ENCODE measurements at places on chromosomes 13 and 19.

- peak; percentile 48 for DNase-seq
Measured at GRCh38 chr19:16571822-16572331, 338 bp downstream of the SLC35E1 start.

GRCh38 chr13:114258589-114258988 lies 22.8 kb upstream of the UPF3A start:
- DNase-seq, result no peak

DNA sequence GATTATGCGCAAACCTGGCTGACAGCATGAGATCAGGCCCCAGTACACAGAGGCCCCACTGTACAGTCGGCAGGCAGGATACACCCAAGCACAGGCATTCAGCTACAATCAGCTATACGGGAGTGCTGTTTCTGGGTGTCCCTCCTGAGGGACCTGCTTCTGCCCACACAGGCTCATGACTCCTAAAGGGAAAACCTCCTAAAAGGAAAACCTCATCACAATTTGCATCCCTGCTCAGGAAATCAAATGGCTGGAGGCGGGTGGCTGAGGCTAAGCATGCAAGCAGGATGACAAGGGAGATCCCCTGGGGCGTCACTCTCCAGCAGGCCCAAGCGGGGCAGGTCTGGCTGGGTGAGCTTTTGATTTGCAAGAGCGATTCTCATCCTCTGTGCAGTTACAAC lies 99.8 kb downstream of the CRYL1 start:
- no peak for DNase-seq

- peak; percentile 27 for DNase-seq
Measured at GRCh38 chr13:75760131-75761021, 124.2 kb downstream of the LMO7 start.

GRCh38 chr19:1063030-1063908 lies 3.7 kb upstream of the ARHGAP45 start:
- DNase-seq, result peak; percentile 78

GRCh38 chr13:97108530-97108900 lies 113.6 kb upstream of the MBNL2 start:
- no peak for DNase-seq

GRCh38 chr19:58356766-58357480 lies 3.6 kb upstream of the A1BG start:
- no peak for DNase-seq

GRCh38 chr13:97021241-97021640 lies 27.0 kb upstream of the OXGR1 start:
- DNase-seq, result no peak

DNA sequence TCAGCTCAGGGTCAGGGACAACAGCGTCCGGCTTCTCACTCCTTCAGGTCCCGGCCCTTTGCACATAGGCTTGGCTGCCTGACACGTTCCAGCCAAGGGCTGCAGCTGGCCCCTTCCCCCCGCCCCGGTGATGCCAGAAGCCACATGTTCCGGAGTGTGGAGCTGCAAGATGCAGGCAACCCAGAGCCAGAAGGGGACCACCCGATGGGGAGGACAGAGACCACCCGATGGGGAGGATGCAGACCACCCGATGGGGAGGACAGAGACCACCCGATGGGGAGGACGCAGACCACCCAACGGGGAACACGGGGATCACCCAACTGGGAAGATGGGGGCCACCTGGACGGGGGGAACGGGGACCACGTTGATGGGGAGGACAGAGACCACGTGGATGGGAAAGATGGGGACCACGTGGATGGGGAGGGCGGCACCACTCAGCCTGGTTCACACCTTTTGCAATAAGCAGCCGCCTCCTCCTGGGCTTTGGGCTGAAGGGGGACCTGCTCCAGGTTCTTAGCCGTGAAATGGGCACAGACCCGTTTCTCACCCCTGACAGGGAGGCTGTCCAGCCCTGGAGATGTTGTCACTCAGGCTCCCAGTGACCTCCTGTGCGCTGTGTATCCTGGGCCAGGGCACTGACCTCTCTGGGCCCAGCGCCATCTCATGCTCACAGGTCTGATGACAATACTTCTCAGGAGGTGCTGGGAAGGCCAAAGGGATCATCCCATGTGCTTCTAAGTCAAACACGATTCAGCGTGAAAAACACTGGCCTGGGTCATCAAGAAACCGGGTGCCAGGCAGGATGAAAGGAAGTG lies 34.5 kb downstream of the C13orf46 start:
- DNase-seq, result no peak

DNA sequence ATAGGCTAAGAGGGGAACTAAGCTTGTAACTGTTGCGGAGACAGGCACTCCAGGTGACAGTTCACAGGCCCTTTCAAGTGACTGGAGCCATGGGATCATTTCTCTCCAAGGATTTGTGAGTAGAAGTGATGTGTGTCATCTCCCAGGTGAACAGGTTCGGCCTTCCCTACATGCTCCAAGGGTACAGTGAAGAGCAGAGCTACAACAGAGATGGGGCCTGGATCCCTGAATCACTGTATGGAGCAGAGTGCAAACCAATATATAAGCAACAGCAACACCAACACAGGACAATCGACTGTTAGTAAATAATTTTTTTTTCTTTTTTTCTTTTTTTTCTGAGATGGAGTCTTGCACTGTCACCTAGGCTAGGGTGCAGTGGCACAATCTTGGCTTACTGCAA lies 15.0 kb downstream of the ZSCAN18 start:
- no peak for DNase-seq

GRCh38 chr13:81171065-81171647 lies 830.2 kb upstream of the SPRY2 start:
- DNase-seq, result no peak

DNA sequence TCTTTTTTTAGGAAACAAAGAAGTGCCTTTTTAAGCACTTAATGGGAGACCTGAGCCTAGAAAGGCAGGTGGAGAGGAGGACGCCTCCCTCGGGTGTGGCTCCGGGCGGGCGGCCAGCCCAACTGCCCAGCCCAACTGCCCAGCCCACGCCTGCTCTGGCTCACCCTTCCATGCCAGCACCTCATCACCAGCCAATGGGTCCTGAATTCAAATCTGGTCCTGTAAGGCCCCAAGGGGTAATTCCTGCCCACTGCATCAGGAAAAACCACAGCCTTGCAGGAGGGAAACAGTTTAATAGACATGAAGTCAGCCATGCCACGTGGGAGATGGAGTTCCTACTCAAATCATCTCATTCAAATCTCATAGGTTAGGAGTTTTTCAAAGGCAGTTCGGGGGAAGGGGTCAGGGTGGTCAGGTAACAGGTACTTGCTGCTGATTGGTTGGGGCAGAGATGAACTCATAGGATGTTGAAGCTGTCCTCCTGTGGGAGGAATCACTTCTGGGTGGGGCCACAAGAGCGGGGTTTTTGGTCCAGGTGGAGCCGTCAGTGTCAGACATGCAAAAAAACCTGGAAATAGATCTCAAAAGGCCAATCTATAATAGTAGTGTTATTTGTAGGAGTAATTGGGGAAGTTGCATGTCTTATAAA lies 64.9 kb downstream of the HSPH1 start:
- no peak for DNase-seq

DNA sequence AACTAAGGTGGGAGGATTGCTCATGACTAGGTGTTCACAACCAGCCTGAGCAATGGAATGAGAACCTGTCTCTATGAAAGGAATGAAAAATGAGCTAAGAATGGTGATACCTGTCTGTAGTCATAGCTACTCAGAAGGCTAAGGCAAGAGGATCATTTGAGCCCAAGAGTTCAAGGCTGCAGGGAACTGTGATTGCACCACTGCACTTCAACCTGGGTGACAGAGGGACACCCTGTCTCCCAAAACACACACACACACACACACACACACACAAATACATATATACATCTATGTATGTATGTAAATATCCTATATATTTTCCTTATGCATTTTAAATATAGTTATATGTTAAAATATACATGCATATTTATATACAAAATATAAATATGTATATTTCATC lies 7.4 kb upstream of the ZNF433 start:
- no peak for DNase-seq

- DNase-seq, result no peak
Measured at GRCh38 chr19:53422551-53422950, 9.2 kb upstream of the ZNF761 start.

- no peak for DNase-seq
Measured at GRCh38 chr13:73248711-73249580, 190.1 kb downstream of the KLF5 start.

DNA sequence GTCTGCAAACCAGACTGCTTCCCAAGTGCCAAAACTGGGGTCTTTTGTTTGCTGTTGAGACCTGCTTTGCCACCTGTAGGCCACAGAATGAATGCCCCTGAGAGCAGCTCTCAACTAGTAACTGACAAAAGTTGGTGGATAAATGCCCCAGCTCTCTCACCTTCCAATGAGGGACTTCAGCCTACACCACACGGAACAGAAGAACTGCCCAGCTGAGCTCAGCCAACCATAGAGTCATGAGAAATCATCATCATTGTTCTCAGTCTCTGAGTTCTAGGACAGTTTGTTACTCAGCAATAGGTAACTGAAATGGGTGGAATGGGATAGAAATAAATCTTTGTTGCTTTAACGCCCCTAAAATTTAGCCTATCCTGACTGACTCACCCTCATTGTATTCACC lies 59.1 kb upstream of the MRI1 start:
- DNase-seq, result no peak

- DNase-seq, result no peak
Measured at GRCh38 chr13:94712812-94713560, 641 bp upstream of the SOX21 start.

GRCh38 chr13:78084401-78084800 lies 165.8 kb upstream of the EDNRB start:
- no peak for DNase-seq

GRCh38 chr13:112943309-112944125 lies 25.5 kb upstream of the MCF2L start:
- peak; percentile 7 for DNase-seq

DNA sequence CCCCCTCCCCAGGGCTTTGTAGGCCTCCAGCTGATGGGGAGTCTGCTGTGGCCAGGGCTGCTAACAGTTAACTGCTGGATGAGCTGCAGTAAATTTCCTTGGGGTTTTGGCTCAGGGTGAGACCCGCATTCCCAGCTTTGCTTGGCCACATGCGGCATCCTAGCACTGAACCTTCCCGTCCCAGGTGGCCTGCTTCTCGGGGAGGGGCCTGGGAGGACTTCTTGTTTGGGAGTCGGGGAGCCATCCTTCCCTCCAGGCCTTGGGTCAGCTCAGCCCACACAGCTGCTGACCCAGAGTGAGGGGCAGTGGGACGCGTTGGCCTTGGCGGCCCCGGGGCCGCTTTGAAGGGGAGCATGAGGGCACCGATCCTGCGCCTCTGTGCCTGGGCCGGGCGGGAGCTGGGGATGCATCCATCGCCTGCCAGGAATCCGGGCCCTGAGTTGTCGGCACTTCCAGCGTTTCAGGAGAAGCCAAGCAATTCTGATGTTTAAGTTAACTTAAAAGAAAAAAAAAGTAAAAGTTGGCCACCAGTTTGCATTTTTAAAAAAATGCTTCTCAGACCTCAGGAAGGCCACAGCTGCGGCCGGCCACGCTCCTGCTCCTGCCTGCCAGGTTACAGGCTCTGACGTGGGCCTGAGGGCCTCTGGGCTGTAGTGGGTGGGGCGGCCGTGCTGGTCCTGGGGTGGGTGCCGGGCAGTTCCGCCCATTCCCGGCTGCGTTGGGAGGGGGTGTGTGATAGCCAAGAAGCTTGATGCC lies 27.7 kb downstream of the CRTC1 start:
- DNase-seq, result no peak

DNA sequence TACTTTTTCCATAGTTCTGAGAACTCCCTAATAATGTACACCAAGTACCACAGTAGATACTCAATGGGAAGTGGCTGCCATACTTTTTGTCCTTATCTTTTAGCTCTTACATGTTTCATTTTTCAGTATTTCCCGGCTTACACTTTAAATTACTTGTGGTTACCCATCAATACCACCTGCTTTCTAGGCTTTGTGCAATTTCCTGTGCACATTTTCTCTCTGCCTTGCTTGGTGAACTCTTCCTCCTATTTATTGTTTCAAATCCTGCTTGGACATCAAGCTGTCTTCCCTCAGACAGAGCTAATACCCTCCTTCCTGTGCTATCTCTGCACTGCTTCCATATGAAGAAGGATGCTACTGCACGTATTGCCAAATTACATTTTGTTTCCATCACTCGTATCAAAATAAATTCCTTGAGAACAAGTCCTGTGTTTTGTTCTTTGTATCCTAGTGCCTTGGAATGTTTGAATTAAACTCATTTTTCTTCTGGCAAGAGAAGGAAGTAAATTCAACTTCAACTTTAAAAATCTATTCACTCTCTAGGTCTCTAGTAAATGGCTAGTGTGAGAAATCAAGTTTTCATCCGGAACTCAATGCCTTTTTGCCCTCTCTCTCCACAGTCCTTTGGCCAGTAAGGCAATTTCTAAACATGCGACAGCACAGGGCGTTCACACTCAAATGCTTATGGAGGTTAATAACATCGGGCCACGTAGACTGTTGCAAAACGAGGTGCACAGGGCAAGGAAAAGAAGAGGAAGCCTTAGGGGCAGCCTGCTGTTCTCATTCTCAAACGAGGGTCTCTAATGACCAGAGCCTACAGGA lies 5.6 kb downstream of the ZAR1L start:
- DNase-seq, result no peak

- DNase-seq, result peak; percentile 41
Measured at GRCh38 chr13:24680258-24680920, at the start of gene ATP12A. ATP12A (plus strand) TSS chr13:24680408; CDS start chr13:24680744, 336 bp downstream.

DNA sequence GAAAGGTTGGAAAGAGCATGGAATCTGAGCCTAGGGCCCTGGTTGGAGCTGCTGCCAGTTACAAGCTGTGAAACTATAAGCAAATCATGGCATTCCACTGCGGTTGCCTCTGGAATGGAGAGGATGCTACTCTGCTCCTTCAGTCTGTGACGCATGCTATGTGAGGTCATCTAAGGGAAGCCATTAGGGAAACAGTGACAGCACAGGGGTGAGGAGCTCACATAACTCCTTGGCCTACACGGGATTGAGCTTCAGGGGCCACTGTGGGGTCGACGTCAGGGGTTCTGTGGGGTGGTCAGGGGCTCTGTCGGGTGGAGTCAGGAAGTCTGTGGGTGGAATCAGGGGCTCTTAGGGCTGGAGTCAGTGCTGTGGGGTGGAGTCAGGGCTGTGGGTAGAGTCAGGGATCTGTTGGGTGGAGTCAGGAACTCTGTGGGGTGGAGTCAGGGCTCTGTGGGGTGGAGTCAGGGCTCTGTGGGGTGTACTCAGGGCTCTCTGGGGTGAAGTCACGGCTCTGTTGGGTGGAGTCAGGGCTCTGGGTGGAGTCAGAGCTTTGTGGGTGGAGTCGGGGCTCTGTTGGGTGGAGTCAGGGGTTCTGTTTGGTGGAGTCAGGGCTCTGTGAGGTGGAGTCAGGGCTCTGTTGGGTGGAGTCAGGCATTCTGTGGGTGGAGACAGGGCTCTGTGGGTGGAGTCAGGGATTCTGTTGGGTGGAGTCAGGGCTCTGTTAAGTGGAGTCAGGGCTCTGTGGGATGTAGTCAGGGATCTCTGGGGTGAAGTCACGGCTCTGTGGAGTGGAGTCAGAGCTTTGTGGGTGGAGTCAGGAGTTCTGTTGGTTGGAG lies 35.8 kb upstream of the MEDAG start:
- peak; percentile 19 for DNase-seq

- no peak for DNase-seq
Measured at GRCh38 chr13:101700598-101700997, 248.1 kb downstream of the ITGBL1 start.

GRCh38 chr13:36282821-36283432 lies 14.7 kb downstream of the CCDC169 start:
- peak; percentile 16 for DNase-seq
